GM12864 (cell line): ENCODE measurements at places on chromosomes 5 and 9.

DNA sequence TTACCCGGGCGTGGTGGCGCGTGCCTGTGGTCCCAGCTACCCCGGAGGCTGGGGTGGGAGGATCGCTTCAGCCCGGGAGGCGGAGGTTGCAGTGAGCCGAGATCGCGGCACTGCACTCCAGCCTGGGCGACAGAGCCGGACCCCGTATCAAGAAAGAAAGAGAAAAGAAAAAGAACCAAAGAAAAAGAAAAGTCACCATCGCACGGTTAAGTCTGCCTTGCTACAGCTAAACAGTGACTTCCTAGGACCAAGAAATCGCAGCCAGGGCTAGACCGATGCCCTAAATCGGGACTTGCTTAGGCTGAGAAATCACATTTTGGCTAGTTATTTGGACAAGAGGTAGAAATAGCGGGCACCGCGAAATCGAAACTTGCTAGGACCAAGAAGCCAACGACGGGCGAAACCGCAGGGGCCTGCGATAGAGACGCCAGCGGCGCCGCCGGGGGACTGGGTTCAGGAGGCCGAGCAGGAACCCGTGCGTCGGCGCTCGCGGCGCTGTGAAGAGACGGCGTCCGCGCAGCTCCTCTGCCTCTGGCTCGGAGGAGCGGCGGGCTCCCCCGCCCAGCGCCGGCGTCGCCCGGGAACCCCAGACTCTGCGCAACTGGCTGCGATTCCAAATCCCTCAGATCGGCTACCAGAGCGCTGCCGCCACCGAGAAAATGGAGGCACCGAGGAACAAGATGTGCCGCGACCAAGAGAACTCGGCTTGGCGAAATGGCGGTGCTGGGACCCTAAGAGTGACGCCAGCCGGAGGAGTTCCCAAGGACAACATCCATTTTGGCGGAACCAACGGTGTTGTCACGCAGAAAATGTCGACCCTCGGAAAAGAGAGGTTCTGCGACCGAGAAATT lies 26.1 kb upstream of the ANXA2R start:
- DNase-seq, result no peak

- DNase-seq, result no peak
Observed at GRCh38 chr9:126488881-126489404, 124.8 kb upstream of the LMX1B start.

DNA sequence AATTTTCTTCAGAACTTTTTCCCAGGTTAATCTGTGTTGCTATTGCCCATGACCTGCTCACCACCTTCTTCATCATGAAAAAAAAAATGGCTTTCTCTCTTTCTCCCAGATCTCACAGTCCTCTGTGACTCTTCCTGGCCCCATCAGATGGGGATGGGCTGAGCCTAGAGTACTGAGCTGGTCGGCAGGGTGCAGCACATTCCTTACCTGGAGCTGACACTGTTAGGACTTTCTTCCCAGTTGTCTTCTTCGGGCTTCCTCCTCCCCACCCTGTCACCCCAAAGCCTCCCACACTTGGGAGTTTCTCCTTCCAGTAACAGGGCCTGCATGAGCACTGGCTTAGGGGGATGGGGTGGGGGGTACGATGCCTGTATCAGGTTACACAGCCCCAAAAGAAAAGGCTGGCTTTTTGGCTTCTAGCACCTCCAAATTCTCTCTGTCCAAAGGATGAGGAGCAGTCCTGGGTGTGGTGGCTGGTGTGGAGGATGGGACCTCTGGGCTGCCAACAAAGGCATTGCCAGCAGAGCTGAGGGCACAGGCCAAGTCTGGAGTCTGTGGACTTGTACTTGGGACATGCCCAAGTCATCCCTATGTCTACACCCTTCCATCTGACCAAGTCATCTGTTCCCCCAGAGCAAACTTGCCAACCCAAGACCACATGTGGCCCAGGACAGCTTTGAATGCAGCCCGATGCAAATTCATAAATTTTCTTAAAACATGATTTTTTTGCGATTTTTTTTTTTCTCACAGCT lies 68.0 kb upstream of the HSPA9 start:
- no peak for DNase-seq

DNA sequence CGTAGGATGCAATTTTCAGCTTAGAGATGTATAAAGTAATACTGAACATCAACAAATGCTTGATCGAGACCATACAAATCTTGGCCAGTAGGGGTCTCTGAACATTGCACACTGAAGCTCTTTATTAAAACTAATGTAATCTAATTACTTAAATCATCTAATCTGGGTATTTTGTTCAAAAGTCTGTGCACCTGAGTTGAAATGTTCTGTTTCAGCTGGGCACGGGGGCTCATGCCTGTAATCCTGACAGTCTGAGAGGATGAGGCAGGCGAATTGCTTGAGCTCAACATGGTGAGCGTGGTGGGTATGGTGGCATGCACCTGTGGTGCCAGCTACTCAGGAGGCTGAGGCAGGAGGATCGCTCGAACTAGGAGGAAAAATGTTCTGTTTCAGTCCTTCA lies 41.0 kb downstream of the ESM1 start:
- no peak for DNase-seq

- no peak for DNase-seq
Observed at GRCh38 chr9:27532046-27532445, 2.4 kb upstream of the MOB3B start.

DNA sequence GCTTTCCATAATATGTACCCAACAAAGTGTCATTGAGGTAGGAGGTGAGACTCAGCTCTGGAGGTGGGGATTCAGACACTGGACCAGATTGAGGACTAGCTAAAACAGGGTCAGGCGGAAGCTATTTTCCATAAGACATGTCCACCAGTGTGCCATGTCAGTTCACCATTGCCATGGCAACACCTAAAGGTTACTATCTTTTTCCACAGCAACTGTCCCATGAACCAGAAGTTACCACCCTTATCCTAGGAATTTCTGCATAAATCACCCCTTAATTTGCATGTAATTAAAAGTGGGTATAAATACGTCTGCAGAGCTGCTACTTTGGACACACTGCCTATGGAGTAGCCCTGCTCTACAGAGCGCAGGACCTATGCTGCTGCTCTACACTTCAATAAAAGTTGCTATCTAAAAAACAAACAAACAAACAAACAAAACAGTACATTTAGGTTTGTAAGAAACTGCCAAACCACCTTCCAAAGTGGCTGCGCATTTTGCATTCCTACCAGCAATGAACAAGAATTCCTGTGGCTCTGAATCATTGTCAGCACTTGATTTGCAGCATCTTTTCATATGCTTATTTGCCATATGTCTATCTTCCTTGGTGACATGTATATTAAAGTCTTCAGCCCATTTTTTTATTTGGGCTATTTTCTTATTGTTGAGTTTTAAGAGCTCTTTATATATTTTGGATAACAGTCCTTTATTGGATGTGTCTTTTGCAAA lies 18.0 kb upstream of the TRIM32 start:
- no peak for DNase-seq

GRCh38 chr5:30690931-30691330 lies 502.6 kb upstream of the CDH6 start:
- DNase-seq, result no peak
